Endothelial cell (in vitro differentiated cells): ENCODE measurements at places on chromosomes 1 and 21. TPM values are rescaled to one million over a fixed set of nuclear protein-coding genes. Genes with fewer than 3 reads are reported as not detected.

DNA sequence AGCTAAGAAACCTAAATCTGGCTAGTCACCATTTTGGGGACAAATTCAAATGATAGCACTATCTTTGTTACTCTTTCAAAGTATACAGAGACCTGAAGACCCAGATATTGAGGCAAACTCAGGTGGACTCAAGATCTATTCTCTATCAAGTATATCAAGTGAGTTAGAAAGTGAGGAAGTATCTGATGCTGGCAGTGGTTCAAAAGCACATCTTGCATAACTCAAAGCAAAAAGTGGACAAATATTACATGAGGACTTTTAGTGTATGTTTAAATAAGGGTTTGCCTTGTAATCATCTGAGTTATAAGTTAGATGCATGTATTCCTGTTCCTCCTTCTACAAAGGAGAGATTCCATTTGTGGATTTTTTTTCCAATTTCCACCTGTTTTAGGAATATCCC lies 338.4 kb downstream of the DISC1 start:
- DNase-seq = no peak
- H3K4me1 ChIP-seq = peaks cover 5% of the 10 kb centered on the region
- H3K4me3 ChIP-seq = no peak overlapping the region
- peaks cover 53% of the 10 kb centered on the region for H3K36me3 ChIP-seq
- H3K27me3 ChIP-seq = peaks cover 9% of the 10 kb centered on the region

- H3K27me3 ChIP-seq = peaks cover 2% of the 10 kb centered on the region
- no peak overlapping the region for H3K4me3 ChIP-seq
- no peak for DNase-seq
- no peaks in the 10 kb centered on the region for H3K36me3 ChIP-seq
- H3K4me1 ChIP-seq = no peaks in the 10 kb centered on the region
- no peak overlapping the region for H3K27ac ChIP-seq
Measured at GRCh38 chr1:15476927-15477326, 1.0 kb downstream of the CELA2B start.

DNA sequence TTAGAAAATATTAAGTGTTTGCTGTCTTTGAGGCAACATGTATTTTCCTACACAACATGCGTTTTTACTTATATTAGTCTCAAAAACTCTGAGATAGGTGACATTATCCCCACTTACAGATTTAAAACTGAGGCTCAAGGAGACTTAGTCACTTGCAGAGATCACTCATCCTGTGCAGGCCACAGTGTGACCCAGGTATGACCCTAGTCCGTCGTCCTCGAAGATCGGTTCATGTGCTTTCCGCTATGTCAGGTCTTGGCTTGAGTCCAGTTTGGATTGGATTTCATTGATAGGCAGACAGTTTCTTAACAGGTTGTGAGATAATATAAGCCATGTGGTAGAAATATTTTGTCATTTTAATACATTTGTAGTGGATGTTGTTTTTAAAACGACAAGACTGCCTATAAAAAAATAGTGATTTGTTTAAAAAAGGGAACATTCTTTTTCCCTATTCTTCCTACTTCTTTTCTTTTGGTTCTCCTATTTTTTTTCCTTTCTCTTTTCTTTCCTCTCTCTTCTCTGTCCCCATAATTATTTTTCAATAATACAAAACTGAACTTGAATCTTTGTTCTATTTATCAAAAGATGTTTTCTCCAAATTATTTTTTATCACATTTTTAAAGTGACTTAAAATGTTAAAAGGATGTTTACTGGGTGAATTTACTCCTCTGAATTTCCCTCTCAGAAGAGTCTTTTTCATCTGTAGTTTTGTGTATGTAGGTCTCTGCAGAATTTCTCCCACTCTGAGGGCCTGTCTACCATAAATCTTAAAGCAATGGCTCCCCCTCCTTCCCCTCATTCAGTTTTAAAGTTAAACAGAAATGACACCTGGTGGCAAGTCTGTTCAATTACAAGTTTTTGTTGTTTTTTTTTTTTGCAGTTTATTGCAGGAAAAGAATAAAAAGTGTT lies 81.8 kb downstream of the PHTF1 start:
- peaks cover 4% of the 10 kb centered on the region for H3K27me3 ChIP-seq
- H3K27ac ChIP-seq = no peak overlapping the region
- no peak overlapping the region for H3K4me3 ChIP-seq
- H3K4me1 ChIP-seq = peaks cover 4% of the 10 kb centered on the region
- DNase-seq = no peak

Gene MEX3A
- 63.9 TPM for total RNA-seq
